HuH-7 (cell line): ENCODE measurements at places on chromosomes 12 and 14.

DNA sequence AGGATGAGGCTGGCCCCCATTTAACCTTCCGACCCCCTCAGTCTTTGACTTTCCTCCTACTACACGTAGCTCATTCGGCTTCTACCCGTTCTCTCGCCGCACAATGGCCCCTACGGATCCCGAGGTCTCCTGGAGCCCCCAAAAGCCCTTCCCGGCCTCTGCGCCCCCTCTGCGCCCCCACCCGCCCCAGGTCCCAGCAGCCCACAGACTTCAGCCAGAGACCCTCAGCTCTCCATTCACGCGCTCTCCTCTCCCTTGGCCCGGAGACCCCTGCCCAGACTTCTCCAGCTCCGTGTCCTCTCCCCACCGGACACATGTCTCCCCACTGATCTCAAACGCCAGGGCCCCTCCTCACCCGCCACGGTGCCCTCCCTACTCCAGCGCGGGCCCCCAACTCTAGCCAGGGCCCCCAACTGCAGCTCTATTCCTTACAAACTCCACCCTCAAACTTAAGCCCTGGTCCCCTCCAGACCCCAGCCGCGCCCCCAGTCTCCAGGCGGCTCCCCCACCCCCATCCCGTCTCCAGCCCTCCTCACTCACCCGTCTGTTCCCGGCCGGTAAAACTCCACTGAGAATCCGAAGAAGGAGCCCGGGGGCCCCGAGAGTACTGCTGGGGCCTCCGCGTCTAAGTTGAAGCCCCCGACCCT, 502 bp downstream of the ITGA5 start:
- DNase-seq: peak; percentile 40

DNA sequence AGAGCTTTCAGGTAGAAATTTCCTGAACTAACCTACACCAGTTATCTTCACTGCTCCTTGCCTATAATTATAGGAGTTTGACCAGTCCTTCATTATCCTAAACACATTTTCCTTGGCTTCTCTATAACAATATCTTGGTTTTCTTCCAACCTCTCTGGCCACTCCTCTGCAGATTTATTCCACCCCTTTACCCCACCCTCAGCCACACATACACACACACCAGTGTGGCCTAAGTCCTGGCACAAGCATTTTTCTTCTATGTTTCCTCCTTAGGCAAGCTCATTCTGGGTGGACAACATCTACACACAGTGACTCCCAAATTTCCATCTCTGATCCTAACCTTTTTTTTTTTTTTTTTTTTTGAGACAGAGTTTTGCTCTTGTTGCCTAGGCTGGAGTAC, 25.1 kb downstream of the CDK17 start:
- no peak for DNase-seq

GRCh38 chr14:50037852-50038251, 78.5 kb downstream of the VCPKMT start:
- no peak for DNase-seq

DNA sequence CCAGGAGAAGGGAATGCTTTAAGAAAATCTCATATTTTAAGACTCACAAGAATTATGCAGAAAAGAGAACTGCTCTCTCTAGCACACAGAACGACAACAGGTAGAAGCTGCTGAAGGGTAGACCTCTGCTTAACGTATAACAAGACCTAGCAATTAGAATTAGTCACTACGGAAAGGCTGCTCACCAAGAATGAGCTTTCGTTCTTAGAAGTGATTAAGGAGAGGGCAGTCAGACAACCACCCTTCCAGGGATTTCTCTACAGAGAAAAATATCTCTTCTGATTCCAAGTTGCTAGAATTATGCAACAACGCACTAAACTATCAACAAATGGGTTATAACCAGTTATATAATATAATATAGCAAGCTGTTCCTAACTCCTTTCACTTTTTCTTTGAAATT, 18.6 kb downstream of the LRIG3 start:
- DNase-seq: no peak

GRCh38 chr12:55694651-55695050, 13.1 kb downstream of the ITGA7 start:
- DNase-seq: no peak

GRCh38 chr12:120956579-120957300, 21.6 kb upstream of the HNF1A start:
- no peak for DNase-seq

DNA sequence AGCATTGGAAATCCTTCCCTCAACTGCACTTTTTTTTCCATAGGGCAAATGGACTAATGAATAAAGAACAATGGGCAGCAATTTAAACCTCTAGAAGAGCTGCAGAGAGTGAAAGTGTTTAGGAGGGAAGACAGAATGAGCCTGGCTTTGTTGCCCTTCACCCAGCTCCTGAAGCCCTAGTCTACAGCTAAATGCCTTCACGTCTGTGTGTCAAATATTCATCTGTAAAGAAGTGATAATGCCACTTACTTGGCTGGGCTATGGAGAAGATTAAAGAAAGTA, 45.6 kb downstream of the FLRT2 start:
- DNase-seq: no peak

- no peak for DNase-seq
Measured at GRCh38 chr12:27095346-27095745, 13.0 kb upstream of the C12orf71 start.

DNA sequence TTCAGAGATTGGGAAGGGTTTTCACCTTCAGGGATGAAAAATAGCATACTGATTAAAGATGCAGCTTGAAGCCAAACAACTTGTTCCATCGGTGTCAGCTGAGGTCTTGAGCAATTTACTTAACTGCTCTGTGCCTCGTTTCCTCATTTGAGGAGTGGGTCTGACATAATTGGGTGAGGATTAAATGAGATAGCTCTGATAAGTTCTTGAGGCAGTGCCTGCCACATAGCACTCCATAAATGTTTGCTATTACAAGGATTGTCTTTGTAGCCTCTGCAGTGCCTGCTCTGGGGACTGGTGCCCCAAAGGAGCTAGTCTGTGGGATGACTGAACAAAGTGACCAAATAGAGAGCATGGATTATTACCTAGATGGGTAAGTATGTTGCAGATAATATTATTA, 50.6 kb downstream of the ATP23 start:
- DNase-seq: no peak

GRCh38 chr12:4241592-4241991, 32.0 kb upstream of the CCND2 start:
- no peak for DNase-seq

DNA sequence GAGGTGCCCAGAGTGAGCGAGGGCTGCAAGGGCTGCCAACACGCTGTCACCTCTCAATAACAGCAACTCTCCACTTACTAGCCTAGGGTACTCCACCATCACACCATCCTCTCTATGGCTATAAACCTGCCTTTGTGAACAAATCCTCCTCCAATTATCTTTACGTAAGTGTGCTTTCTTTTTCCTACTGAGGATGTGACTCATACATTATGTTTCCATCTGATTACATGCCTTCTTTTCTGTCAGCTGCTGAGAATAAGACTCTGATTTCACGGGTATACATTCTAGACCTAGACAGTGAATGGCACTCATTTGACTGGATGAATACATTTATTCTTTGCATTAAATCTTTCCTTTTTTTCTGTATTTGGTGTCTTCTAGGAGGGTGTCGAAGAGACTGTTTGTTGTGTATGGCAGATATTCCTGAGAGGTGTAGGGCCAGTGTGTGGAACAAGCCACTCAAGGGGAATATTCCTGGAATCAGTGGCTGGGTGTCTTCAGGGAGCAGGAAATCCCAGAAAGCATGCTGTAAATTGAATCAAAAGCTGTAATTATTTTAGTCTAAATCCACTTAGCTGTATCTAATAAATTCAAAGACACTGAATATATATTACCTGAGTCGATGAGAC, 327.3 kb upstream of the TMTC1 start:
- DNase-seq: no peak

- no peak for DNase-seq
Measured at GRCh38 chr12:51171884-51172514, 936 bp downstream of the TFCP2 start.

DNA sequence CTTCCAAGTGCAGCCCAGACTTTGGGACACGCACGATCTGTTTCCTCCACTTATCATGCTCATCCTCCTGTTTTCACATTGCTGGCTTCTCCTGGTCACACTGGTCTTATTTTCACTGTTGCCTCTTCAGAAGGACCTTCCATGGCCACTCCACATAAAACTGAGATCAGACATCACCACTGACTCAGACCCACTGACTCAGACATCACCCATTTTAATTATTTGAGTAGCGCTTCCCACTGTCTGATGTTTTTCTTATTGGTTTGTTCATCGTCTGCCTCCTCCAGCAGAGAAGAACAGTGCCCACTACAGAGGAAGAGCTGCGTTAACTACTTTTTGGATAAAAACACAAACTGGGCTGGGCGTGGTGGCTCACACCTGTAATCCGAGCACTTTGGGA, 270.5 kb upstream of the PWP1 start:
- no peak for DNase-seq

DNA sequence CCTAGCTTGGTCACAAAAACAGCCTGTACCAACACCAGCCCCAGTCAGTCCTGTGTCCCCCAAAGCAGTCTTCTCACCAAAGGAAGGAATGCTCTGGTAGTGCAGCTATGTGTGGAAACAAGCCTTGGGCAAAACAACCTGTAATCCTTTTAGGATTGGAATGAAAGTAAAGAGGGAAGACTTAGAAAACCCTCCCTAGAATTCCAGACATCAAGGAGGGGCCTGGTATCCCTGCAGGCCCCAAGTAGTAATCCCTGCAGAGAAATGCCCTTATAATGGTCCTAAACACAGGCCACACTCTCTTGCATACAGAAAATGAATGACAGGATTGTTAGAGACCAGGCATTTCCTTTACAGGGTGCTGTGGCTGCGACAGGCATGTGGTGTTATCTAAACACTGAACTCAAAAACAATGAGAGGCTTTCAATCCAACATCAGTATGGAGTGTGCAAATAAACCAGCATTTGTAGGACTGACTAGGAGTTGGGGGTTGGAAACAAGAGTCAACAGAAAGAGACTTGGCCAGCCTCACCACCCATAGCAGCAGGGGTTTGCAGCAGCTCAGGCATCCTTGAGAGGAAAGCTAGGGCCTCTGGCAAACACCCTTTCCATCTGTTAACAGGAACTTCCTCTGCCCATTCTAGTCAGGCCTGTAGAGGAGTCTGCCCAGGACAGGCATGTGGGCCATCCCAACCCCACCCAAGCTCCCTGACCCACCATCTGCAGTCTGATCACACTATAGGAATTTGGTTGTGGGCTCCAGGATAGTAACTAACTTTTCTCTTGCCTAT, 59.1 kb downstream of the DCAF5 start:
- peak; percentile 22 for DNase-seq

GRCh38 chr12:113842699-113843098, 123.4 kb downstream of the RBM19 start:
- DNase-seq: no peak

DNA sequence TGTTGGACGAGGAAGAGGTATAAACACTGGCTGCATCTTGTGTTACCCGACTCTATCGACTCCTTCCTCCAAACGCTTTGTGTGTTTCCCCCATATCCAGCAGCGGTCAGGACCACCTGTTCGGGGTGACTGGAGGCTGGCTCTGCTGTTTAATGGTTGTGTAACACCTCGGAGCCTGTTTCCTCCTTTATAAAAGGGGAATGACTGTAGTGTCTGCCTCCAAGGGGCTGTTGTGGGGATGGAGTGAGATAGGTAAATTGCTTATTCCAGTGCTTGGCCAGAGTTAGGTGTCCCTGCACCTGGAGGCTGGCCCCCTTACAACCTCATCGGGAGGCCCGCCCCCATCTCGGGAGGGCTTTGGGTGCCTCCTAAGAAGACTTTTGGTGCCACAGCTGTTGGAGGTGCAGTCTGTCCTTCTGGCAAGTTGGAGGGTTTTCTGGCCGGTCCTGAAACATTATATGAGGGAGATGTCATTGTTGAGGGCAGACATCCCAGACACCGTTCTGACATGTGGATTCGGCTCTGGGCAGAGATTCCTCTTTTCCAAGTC, 1.1 kb downstream of the MLXIP start:
- no peak for DNase-seq

DNA sequence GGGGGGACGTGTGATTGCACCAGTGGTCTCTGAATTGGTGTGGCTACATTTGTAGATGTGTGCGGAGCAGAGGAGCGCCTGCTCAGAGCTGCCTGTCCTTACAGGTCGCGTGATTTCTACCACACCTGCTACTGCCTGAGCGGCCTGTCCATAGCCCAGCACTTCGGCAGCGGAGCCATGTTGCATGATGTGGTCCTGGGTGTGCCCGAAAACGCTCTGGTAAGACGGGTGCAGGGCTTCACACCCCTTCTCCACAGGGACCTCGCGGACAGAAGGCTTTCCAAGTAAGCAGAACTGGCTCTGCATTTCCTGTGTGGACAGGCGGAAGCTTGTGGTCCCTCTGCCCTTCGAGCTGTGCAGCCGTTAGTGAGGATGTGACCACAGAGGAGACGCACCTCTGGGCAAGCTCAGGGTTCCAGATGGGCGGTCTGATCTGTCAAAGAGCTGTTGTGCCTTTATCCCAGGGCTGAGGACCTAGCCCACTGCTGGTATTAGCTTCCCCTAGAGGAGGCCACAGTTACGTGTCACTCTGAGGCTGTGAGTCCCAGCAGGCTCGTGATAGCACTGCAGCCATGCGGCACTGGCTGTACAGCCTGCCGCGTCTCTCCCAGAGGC, 47.7 kb downstream of the MAX start:
- DNase-seq: no peak

DNA sequence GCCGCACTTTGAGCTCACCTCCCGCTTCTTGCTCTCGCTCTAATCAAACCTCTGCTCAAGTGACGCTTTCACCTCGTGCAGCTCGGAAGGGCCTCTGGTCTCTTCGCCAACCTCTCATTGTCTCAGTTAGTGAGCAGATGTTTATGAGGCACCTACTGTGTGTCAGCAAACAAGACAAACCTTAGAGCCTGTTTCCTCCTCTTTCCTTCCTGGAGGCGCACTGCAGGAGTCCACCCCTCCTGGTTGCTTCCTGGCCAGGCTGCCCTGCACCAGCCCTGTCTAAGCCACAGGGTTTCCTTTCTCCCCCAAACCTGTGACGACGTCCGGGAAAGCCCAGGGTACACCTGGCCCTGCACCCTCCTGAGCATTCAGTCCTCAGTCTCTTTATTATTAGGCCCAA, 84.2 kb downstream of the PHETA1 start:
- no peak for DNase-seq

DNA sequence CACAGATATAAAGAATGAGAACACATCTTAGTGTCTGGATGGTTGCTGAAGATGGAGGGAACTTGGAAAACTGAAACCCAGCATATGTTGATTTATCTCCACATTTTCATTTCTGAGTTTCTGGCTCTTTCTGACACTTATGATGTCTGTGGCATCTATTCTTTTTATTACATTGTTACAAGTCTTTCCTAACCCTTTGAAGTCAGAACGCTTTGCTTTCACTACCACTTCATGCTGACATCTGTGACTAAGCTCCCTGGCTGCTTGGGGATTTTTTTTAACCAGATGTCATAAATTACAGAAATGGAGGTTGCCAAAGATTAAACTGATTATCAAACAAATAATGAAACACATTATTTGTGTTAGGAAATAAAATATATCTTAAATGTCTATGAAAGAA, 188.7 kb downstream of the KITLG start:
- no peak for DNase-seq

GRCh38 chr12:53211476-53212381, 4.7 kb upstream of the ITGB7 start:
- peak; percentile 74 for DNase-seq

GRCh38 chr12:17438141-17438540, 651.9 kb downstream of the RERGL start:
- DNase-seq: no peak

GRCh38 chr14:35123388-35123703, 994 bp downstream of the PRORP start:
- DNase-seq: no peak

GRCh38 chr12:83784298-83784890, 1097.7 kb downstream of the TMTC2 start:
- no peak for DNase-seq
